Head of caudate nucleus (tissue), 42 donors: ENCODE measurements at places on chromosomes 2 and 18.

DNA sequence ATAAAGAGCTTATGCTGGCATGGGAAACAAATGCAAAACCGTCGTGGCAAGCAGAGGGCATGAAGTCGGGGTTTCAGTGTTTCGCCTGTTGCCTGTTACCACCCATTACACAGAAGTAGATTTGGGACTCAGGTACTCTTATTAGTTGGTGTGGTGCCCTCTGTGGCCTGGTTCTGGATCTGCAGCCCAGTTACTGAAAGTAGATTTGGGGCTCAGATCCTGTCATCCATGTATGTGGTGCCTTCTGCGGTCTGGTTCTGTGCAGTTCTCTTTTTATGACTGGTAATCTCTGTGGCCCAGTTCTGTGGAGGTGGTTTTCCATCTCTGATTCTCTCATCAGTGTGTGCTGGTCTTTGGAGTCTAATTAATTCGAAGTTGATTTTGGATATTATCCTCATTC, 45.2 kb downstream of the ADNP2 start:
- no peak for DNase-seq

GRCh38 chr2:198374375-198375082, 570.1 kb downstream of the PLCL1 start:
- peak; percentile 16 for DNase-seq

DNA sequence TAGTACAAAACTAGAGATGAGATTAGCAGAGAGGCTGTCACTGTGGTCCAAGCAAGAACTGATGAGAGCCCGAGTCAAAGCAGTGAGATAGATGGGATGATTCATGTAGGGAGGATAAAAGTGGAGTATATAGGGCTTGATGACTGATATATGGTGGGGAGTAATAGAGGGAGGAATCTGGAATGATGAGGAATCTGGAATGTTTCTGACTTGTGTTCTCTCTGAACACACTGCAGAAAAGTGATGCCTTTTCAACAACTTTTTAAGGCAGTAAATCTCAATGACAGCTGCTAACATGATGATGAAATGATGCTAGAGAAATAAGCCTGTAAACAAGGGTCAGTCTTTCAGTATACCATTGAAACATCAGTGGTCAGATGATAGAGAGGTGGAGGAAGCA, 143.5 kb upstream of the SP5 start:
- no peak for DNase-seq

DNA sequence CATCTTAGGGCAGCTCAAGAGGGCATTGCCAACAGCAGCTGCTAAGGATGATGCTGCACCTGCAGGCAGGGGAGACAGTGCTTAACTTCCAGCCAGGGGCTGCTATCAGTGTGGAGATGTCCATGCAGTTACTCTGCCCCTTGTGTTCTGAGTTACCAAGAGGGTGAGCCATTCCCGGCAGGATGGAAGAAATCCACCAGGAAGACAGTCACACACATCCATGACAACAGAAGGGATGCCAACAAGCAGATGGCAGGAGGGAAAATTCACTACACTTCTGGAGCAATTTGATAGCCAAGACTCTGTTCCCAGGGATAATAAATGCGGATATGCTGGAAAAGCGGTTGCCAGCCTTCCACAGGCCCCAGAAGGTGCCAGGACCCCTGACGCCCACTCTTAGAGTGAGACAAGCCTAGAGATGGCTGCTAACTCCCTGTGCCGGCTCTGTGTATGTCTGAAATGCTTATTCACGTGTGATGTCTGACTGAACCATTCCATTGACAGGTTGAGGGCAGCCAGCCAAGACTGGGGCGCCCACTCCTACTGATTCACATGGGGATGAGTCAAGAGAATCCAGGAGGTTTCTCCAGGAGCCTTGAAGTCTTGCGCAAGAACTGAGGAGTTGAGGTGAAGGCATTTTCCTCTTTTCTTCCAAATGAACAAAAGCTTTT, 24.5 kb downstream of the LOXHD1 start:
- DNase-seq, result peak; percentile 75

DNA sequence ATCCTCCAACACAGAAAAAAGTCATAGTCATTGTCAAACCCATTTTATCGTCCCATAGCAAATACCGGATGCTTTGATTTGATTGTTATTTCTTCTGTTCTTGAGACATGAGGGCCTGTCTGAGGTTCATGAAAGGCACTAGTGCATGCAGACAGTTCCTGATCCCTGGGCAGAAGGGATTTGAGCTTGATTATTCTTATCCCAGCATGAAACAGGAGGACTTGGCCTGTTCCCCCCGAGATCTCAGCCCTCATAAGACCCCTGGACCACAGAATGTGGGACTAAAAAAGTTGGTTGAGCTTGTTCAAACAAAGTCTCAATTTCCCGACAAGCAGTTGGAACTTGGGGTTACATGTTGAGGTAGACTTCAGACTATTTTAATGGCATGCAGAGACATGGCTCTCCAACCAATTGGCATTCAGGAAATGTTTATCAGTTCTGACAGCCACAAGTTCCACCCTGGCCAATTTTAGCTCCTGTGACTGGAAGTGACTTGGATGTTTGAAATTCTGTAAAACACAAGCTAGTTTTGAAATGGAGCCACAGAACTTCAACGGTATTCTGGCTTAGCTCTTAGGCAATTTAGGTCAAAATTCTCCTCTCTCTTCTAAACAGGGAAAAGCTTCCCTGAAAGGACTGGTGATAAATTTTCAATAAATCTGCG, 366.9 kb upstream of the SLC14A2 start:
- DNase-seq, result no peak

- no peak for DNase-seq
These were observed 118.8 kb upstream of the CYP1B1 start for GRCh38 chr2:38194751-38195150.

DNA sequence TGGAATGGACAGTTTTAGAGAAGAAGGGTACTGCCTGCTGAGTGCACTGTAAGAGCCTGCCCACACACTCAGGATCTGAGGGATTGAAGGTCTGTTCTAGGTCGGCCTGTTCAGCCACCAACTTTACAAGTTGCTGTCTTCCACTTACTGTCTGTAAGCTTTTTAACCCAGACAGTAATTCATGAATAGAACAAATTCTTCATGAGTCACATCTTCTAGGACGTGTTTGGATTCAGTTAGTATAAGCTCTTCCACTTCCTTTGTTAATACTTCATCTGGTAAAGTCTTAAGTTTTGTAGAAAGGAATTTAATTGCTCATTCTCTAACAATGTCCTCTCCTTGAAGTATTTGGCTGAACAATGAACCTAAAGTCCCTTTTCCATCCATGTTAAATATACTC, 74.6 kb downstream of the PDE11A start:
- no peak for DNase-seq

- DNase-seq, result no peak
These were observed 92.3 kb upstream of the PKDCC start for GRCh38 chr2:41955316-41956043.

DNA sequence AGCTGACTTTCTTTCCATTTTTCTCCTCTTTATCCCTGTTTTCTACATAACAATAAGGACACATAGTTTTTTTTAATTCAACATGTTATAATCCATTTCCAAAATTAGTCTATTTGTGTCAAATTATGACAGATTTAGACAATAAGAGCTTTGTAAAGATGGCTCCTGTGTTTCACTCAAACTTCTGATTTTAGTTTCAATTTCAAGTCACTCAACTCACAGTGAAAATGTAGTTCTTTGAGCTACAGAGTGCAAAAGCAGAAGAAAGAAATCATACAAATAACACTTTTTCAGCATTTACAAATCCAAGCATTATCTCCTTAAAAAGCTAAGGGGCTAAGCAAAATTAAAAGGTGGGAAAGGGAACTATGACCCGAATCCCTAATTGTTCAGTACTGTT, 340.7 kb upstream of the TRIB2 start:
- no peak for DNase-seq

GRCh38 chr2:207533461-207534008, 3.8 kb downstream of the CREB1 start:
- no peak for DNase-seq

DNA sequence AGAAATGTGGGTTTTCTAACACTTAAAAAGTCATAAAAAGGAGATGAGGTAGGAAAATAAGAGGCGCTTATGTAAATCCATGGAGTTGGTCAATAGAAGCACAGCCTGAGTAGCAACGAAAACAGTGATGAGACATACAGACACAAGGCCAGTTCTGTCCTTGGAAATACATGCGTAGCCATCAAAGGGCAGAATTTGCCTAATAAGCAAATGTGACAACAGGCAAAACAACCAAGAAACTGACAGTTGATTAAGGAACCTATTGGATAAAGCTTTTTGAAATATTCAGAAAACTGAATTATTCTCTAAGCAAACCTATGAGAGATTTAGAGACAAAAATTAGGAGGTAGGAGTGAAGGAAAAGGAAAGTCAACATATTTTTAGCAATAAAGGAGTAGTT, 586.3 kb downstream of the PLCL1 start:
- DNase-seq, result no peak
